ENCODE measurements at places on chromosomes 12 and 14. TPM values are rescaled to one million over a fixed set of nuclear protein-coding genes. Genes with fewer than 3 reads are reported as not detected.
A peak's percentile ranks its signal among the peaks of the same experiment; 100 is the strongest.

DNA sequence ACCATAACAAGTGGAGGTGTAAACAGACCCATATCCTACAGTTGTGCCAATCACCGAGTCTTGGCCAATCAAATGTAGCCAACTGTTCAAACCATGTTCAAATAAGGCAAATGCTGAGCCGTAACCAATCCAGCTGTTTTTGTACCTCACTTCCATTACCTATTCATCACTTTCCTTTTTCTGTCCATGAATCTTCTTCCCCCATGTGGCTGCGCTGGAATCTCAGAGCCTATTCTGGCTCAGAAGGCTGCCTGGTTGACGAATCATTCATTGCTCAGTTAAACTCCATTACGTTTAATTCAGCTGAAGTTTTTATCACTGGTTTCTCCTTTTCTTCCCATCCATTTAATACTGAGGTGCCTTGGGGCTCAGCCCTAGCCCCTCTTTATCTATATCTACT lies 71.1 kb downstream of the TBC1D30 start:
- DNase-seq = peak; percentile 79

Gene PZP
- total RNA-seq = not detected

GRCh38 chr14:101973356-101973755 lies 9.0 kb downstream of the DYNC1H1 start:
- no peak for DNase-seq

Gene CCDC175
- not detected for total RNA-seq

Measured in myocyte (in vitro differentiated cells).